ENCODE measurements at places on chromosomes 5 and 9. TPM values are rescaled to one million over a fixed set of nuclear protein-coding genes. Genes with fewer than 3 reads are reported as not detected.

Gene MED7
- 10.6 TPM for total RNA-seq

Gene MRPL22
- total RNA-seq, result 22.3 TPM

Gene AHRR
- total RNA-seq, result 1.9 TPM

Gene TAF9
- 61.6 TPM for total RNA-seq

Gene GOLM1
- 56.2 TPM for total RNA-seq

Gene DIRAS2
- total RNA-seq, result not detected

DNA sequence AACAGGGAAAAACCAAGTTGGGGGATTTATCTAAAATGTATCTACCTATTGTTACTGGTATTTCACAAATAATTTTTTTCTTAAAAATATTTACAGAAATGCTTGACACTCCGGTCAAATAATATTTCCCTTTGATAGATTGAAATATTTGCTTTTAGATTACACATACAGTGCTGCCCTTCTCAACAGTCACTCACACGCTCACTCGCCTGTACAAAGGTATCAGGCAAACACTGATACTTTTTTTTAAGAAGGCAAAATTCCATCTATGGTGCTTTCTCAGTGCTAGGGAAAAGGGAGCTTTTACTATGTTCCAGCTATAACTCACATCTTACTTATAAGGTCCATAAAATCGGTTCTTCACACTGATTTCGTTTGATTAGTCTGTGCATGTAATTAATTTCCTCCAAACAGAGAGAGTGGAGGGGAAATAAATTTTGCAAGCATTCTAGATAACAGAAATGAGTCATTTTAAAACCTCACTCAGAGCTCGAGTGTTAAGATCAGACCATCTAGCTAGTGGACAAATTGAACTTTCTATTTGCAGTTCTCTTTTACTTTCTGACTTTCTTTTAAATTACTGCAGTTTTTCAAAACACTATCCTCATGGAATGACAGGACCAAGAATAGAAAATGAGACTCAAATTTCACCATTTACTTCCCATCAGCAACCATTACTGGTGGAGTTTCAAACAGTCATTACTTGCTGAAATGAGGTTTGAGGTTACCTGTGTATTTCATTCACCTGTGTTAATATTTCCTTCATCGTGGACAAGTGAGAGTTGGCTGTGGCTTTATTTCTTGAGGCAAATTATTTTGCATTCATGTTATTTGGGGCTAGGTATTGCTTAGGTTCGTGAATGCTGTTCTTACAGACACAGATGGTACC, 273.2 kb downstream of the RAB3C start:
- DNase-seq, result no peak

GRCh38 chr5:160441311-160441781, 19.7 kb downstream of the PTTG1 start:
- no peak for DNase-seq

DNA sequence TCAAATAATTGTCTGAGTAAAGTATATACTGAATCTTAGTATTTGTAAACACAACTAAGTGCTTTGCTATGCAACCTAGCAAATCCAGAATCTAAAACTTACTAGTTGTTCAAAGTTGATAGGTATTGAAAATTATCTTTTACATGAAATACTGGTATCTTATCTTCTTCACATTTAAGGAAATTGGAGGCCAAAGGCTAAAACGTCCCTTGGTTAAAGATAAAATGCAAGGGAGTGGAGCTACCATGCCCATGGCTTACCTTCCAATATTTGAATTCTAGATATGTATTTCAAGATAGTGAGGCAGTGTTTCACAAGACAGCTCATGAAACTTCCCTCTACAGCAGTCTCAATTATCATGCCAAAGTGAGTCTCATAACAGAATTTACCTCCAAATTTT, 373.5 kb downstream of the KIAA0825 start:
- no peak for DNase-seq

- DNase-seq, result no peak
These were observed 8.5 kb upstream of the ANKH start for GRCh38 chr5:14879937-14880589.

GRCh38 chr5:57675236-57675635, 192.6 kb upstream of the ACTBL2 start:
- DNase-seq, result no peak

GRCh38 chr9:92642041-92642451, 27.9 kb downstream of the IPPK start:
- no peak for DNase-seq

DNA sequence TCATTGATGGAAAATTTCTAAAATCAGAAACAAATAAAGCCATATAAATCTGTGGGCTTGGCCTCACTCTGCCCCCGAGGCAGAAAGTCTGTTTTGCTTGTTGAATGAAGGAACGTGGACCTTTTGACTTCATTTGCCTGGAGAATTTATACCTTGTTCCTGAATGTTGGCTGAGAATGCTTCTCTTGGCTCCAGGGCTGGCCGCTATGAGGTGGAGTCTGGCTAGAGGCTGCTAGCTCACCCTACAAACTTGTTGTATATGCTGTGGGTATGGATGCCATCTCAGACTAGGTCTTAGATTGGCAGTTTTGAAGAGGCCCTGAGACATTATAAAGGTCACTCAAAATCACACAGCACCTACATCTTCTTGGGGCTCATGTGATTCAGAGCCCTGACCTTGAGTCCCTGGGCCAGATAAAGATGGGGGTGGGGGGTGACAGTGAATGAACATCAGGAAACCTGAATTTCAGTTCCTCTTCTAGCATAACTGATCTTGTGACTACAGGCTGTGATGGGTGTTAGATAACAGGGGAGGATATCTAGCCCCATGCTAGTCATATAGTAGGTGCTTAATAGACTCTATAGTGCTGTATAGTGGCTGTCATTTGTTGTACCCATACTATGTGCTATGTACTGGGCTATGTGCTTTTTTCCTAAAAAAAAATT, 2.8 kb downstream of the GM2A start:
- DNase-seq, result no peak

DNA sequence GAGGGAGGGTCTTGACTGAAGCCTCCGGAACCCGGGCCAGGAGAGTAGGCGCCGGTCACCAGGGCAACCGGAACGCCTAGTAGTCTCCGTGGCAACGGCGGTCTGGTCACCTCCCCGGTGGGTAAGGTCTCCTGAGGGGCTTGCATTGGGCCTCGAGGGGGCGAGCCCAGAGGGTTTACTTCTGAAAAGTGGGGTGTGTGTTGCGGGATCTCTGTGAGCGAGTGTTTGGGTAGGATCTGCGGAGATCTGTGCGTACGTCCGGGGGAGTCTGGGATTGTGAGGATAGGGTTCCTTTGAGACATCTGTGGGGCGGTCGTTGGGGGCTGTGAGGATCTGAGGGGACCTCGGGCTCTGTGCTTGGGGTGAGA, at the start of gene FAM221B:
Gene FAM221B (minus strand): TSS at position 17 of the 368 bp plus-strand sequence. CDS start 2,571 bp downstream, outside the sequence.
- DNase-seq, result no peak

- DNase-seq, result no peak
These were observed 22.3 kb upstream of the NPM1 start for GRCh38 chr5:171365351-171365750.
